ENCODE measurements at places on chromosomes 6 and 20.

DNA sequence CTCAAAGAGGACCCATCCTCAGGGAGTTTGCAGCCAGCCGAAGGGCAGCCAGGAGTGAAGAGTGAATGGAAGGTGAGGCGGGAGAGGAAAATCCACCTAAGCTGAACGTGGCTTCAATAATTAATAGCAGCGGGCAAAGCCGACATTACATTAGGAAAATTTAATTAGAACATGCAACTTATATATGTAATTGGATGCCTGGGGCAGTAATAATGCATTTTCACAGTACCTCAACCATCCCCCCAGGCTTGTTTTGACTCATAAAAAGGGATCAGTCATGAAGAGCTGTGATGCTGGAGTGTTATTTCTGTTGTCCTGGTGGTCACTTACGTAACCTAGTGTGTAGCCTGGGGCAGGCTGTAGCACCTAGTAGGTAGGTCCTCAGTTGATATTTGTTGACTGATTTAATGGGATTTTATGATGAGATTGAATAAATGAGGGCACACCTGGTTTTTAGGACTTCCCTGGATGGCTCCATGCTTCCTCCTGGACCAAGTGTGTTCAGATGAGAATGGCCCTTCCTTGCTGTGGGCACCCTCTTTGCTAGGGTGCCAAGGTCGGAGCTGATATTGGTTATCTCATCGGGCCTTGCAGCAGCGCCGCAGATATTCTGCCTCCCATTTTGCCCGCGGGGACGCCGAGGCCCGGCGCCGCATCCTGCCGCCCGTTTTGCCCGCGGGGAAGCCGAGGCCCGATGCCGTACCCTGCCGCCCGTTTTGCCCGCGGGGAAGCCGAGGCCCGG lies 128.8 kb downstream of the CDH26 start:
- DNase-seq: no peak

- DNase-seq: no peak
These were observed 770 bp downstream of the ULBP3 start for GRCh38 chr6:150068151-150068550.

- DNase-seq: no peak
These were observed 22.5 kb downstream of the HFE start for GRCh38 chr6:26109772-26110171.

- no peak for DNase-seq
These were observed 38.9 kb upstream of the TMEM14A start for GRCh38 chr6:52632011-52632410.

- DNase-seq: no peak
These were observed 361.6 kb upstream of the MARCKS start for GRCh38 chr6:113495521-113495920.

DNA sequence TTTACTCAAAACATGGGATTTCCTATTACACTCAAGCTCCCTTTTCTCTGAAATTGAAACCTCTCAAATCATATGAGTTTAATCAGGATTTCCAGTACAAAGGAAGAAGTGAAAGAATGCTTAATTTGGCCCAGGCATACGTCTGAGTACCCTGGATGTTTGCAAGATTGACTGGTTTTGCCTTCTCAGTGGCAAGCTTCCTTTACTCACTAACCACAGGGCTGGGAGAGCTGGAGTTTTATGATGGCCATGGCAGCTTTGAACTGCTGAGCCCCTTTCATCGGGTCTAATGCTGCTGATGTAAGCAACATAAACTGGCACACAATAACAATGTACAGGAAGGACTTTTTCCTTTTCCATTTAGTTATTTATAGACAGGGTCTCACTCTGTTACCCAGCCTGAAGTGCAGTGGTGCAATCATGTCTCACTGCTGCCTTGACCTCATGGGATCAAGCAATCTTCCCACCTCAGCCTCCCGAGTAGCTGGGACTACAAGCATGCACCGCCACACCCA lies 194.8 kb downstream of the SLC35F1 start:
- DNase-seq: no peak

All from NCI-H2081 treated with DMSO at 0.1 percent for 48 hours (cell line).